Hematopoietic multipotent progenitor cell treated with erythropoietin and hydrocortisone succinate and interleukin-3 and kit ligand, for 15 days (in vitro differentiated cells): ENCODE measurements at places on chromosomes 4 and X.

GRCh38 chrX:21155916-21156315, 218.3 kb upstream of the CNKSR2 start:
- DNase-seq = no peak

GRCh38 chr4:27271555-27271954, 410.9 kb downstream of the STIM2 start:
- no peak for DNase-seq

- no peak for DNase-seq
These were observed 136.1 kb downstream of the ATP10D start for GRCh38 chr4:47621181-47621580.

DNA sequence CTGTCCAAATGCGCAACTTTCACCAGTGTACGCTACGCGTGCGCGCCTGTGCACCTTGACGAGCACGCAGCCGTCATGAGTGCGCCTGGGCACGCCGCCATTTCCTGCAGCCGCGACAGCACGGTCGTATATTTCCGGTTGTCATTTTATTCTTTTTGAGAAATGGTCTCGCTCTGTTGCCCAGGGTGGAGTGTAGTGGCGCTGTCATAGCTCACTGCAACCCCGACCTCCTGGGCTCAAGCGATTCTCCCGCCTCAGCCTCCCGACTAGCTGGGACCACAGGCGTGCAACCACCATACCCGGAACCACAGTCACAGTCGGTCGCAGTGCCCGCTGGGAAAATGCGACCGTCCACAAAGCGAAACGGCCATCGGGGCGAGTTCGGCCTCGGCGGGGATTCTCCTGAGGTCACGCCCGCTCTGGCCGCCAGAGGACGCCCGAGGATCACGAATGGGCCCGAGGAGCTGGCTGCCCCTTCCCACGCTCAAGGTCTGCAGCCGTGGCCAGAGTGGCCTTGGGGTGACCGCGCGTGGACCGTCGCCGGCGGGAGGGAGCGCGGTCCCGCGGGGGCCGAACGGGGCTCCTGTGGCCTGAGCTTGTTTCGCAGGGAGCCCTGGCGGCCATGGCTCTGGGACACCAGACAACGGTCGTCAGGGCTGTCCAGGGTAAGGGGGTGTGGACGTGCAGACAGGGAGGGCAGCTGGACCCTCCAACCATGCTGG, 23.7 kb upstream of the PNMA3 start:
- peak; percentile 47 for DNase-seq

- DNase-seq = no peak
These were observed 131.4 kb downstream of the SORBS2 start for GRCh38 chr4:185680617-185681016.
